ENCODE measurements at places on chromosomes 3 and 15.

DNA sequence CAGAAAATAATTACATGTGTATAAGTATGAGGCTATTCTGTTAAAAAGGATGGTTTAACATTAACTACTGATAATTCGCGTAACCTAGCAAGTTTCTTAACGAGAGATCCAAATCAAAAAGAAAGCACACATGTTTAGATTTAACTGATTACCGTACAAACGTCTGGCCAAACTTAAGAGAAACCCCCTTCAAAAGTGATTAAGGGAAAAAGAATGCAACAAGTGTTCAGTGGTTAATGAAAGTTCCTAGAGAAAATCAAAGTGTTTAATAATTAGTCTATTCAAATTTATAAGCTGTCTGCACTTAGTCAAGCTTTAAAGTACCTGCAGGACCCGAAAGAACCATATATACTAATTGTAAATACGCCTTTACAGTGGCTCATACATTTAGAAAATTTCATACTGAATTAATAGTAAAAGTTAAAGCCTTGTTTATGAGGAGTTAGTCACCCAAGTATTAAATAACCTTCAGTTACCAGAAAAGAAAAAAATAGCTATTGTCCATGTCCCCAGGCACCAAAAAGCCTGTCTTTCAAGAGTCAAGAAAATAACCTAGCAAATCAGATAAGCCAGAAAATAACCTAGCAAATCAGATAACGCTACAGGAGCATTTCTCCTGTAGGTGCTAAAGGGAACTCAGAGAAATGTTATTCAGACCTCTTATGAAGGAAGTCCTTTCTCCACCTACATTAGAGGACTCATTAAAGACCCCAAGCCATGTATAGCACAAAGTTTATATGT, 34.6 kb downstream of the ZNF589 start:
- DNase-seq = no peak

DNA sequence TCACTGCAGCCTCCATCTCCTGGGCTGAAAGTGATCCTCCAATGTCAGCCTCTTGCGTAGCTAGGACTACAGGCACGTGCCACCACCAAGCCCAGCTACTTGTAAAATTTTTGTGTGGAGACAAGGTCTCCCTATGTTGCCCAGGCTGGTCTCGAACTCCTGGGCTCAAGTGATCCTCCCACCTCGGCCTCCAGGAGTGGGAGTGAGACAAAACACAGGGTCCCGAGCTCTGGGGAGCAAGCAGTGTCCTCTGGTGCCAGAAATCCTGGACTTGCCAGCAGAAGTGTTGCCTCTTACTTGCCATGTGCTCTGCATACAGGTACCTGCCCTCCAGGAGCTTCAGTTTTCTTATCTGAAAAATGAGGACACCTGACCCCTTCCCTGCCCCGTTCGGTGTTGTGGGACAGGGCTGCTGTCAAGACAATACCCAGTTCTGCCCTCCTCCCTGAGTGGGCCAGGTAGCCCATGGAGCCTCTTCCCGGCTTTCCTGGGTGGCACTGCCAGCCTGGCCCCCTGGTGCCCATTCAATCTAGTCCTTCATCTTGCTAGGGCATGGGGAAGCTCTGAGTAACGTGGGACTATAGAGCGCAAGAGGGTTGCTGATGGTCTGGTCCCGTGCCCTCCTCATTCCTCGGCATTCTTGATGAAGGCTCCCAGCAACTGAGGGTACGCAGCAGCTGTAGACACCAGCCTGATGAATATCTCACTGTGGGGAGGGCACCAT, 164.6 kb downstream of the GOLGA6L4 start:
- no peak for DNase-seq

GRCh38 chr15:78055919-78056713, 21.4 kb downstream of the TBC1D2B start:
- no peak for DNase-seq

DNA sequence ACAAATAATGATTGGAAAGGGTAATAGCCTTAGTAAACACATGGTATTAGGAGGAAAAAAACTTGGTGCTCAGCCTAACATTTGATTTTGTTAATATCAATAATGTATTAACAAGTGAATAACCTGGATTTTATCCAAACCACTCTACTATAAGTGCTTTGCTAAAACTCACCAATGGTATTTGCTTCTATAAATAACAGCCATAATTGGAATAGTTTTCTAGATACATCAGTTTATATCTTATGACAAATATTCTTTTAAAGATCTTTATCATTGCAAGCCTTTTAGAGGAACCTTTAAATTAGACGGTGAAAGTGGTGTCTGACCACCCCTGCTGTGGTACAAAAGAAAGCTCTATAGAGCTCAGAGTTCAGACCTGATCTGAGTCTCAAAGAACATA, 123.9 kb downstream of the SHOX2 start:
- no peak for DNase-seq

- DNase-seq = no peak
These were observed 163.1 kb downstream of the ZNF385D start for GRCh38 chr3:21587894-21588293.

GRCh38 chr15:29331669-29332068, 62.0 kb upstream of the NSMCE3 start:
- no peak for DNase-seq

- DNase-seq = peak; percentile 3
These were observed 154.4 kb upstream of the SGO1 start for GRCh38 chr3:20340324-20340928.

DNA sequence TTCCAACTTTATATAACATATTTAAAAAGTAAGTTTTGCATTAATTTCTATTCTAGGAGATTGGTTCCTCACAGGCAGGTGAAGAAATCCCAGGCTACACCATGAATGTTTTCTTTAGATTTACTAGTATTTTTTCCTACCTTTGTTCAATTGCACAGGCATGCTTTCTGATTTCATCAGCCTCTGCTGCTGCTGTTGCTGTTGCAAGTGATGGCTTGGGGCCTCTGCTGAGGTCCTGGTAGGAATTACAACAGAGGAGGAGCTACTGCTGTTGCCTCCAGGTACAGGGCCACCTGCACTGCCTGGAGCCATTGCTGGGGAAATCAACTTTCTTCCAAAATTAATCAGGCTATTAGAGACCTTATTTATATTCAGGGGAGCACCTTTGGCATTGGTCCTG, 353.3 kb downstream of the PLCL2 start:
- DNase-seq = no peak

- no peak for DNase-seq
These were observed 37.9 kb downstream of the CLK3 start for GRCh38 chr15:74653426-74654102.

DNA sequence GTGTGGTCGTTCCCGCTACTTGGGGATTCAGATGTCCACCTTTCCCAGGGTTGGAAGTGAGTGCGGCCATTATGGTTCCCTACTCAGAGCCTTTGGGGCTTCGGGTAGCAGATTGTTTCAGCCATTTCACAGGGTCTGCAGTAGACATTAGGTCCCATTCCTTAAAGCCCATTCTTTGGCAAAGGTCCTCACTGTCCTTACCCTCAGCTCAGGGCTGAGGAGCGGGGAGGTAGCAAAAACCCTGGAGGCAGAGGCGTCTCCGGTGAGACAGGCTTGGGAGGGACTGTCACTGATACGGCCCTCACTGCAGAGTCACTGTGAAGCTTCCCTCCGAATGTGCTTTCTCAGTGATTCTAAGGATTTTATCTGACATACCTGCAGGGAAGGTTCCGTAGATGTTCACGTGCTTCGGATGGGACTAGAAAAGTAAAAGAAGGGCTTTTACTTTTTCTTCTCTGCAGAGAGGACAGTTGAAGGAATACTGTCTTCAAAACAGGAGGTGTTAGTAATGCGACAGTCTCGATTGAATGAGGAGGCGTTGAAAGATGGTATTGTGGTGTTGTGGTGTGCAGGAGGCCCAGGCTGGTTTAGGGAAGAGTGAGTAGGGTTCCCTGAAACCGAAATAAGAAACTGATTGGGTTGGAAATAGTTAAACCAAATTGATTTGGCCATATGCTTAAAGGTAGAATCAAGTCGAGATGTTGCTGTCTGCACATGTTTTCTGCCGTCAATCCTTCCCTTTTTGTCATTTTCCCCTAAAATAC, 630 bp downstream of the ATP6V1A start:
- DNase-seq = peak; percentile 51

DNA sequence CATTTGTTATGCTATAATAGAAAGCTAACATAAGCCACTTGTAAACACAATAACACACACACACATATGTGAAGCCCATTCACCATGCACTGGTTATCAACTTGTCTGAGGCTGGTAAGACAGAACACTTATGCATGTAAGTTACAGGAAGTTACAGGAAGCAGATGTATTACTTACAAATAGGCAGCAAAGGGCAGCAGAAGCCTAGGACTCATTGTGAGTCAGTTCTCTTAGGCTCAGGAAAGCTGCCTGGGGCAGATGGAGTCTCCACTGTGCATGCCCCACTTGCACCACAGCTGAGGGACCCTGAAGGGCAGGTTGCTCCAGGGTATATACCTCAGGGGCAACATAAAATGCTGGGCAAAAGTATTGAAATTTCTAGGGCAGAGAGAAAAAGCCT, 748.8 kb upstream of the CCDC54 start:
- DNase-seq = no peak

DNA sequence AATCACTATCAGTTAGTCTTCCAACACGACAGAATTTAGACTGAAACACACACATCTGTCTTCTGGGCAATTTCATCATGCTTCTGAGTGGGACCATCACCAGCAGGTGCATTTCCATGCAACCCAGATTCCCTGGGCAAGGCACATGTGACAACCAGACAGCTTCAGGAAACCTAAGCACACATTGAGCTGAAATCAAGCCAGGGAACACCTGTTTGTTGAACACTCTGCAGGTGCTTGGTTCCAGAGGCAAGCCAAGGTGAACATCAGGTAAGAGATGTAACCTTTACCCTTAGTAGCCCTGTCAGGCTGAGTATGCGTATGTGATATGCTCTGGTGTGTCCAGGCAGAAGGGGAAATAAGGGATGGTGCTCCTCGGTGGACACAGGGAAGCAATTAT, 3.3 kb upstream of the PSMD2 start:
- DNase-seq = no peak

- no peak for DNase-seq
These were observed 106.6 kb upstream of the IGSF10 start for GRCh38 chr3:151567477-151567876.

GRCh38 chr3:30069056-30069455, 537.3 kb upstream of the TGFBR2 start:
- DNase-seq = no peak

- no peak for DNase-seq
These were observed 42.6 kb downstream of the LRRFIP2 start for GRCh38 chr3:37131860-37132144.

GRCh38 chr3:143674100-143674968, 173.9 kb downstream of the SLC9A9 start:
- peak; percentile 29 for DNase-seq

DNA sequence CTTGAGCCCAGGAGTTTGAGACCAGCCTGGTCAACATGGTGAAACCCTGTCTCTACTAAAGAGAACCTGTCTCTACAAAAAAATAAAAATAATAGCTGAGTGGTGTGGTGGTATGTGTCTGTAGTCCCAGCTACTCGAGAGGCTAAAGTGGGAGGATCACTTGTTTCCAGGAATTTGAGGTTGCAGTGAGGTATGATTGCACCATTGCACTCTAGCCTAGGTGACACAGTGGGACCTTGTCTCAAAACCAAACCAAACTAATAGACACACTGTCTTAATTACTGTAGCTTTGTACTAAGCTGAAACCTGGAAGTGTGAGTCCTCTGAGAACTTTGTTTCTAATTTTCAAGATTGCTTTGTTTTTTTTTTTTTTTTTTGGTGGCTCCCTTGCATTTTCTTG, 30.4 kb downstream of the MGA start:
- DNase-seq = no peak

DNA sequence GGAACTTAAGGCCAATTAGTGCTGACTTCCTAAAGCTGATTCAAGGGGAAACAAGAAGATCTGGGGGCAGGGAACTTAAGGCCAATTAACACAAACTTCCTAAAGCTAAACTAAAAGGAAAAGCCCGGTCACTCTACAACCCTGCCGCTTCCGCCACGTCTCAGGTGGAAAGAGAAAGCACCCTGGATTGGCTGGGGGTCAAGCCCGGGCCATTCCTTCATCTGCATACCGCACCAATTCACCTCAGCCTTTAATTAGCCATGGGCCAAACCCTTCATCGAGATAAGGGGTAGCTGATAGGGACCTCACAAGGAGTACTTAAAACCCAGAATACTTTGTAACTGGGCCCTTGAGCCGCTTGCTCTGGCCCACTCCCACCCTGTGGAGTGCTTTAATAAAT, 14.4 kb downstream of the TMPRSS7 start:
- DNase-seq = no peak

GRCh38 chr3:34034840-34035239, 236.4 kb downstream of the PDCD6IP start:
- DNase-seq = no peak

DNA sequence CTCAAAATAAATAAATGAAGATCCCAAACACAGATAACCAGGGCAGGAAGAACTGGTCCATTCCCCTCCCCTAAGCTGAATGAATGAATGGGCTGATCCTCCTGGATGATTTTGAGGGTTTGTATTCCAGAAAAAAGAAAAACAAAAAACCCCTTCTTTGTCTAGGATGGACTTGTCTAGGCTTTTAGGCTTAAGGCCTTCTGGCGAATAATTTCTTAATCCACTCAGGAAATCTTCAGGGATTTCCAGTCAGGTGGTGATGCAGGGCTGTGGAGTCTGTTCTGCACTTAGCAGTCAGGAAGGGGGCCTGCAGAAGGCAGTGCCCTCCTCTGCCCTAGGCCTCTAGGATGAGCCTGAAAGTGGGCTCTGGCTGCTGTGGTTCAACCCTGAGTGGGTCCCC, 52.1 kb downstream of the BDH1 start:
- DNase-seq = no peak

DNA sequence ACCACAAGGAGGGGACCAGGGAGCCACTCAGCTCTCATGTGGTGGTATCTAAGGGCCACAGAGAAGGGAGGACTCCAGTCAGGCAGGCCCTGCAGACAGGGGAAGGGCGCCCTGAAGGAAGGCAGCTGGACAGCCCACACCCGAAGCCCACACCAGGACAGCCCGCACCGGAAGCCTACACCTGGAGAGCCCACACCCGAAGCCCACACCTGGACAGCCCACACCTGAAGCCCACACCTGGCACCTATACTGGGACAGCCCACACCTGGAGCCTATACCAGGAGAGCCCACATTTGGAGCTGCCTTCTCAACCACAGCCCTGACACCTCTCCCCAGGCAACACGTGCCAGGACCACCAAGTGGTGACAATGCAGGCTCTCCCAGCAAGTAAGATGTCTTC, 11.7 kb downstream of the TPRA1 start:
- no peak for DNase-seq

DNA sequence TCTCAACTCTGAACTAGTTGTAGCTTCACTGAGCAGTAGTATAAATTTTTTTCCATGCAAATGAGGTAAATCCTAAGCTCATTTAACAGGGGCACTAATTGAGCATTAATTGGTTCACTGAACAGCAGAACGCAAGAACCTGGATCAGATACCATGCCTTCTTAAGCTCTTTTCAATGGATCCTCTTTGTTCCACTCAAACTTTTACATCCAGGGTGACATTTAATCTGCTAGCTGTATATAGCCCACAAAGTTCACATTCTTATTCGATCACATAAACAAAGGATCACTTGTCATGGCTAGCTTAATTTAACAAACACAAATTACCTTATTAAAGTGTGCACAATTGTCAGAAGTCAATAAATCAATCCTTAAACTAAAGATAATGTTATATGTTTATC, 281.6 kb downstream of the CNTN6 start:
- DNase-seq = no peak

- DNase-seq = no peak
These were observed 354.8 kb upstream of the DNAJC19 start for GRCh38 chr3:181344331-181344730.

GRCh38 chr3:67790043-67790442, 135.6 kb upstream of the SUCLG2 start:
- no peak for DNase-seq
